ENCODE measurements at places on chromosomes 12 and 14.

- DNase-seq, result peak; percentile 35
Observed at GRCh38 chr14:99606359-99606758, 2.4 kb upstream of the CCDC85C start.

GRCh38 chr12:45575823-45576475 lies 153.6 kb upstream of the ARID2 start:
- no peak for DNase-seq

GRCh38 chr12:53227836-53228235 lies 4.2 kb downstream of the RARG start:
- DNase-seq, result no peak

DNA sequence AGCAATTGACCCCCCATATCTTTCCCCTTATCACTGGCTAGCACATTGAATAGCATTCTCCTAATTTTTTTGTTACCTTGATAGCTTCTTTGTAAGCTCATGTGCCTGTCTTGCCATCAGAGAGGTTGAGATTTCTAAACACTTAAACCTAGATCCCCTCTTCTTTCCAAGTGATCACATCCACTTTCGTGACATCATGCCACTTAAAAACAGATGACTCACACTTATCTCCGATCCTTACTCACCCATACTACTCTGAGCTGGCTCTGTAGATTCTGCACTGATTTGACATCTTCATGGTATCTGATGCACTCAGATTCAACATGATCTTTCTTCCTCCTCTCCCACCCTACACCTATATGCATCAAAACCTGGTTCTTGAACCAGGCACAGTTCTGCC lies 10.5 kb downstream of the GPR137C start:
- no peak for DNase-seq

DNA sequence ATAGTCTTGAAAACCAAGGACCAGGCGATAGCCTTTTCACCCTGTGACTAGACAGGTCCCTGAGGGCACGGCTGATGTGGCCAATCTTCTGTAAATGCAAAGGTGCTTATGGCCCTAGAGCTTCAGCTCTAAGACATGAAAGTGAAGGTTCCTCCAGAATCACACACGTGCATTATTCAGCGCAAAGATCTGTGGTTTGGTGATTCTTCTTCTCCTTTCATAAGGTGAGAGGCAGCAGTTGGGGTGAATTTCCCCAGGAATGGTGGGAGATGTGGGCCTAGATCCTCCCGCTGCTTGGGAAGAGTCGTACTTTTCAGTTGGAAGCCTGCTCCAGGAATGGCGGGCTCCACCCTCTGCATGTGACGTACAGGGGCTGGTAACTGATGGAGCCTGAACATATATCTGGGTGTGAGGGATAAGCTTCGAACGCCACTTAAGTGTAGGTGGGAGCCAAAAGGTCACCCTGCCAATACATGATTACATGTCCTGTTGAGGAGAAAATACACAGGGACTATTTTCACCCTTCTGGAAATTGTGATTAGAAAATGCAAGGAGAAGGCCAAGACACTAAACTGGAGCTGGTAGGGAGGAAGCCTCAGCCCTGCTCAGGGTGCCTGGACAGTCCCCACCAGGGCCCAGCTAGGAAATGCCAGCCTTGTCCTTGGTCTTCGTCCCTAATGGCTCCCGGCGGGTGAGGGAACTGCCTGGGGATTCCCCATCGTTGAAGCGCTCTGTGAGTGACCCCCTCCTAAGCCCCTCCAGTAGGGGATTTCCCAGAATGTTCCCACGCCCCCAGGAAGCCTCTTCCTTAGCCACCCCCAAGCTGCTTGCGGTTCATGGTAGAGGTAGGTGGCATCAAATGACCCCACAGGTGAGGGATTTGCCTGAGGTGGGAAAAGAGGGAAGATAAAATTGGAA lies 17.6 kb downstream of the BATF start:
- DNase-seq, result peak; percentile 79

GRCh38 chr14:103594265-103594664 lies 31.5 kb downstream of the COA8 start:
- no peak for DNase-seq

- DNase-seq, result no peak
Observed at GRCh38 chr12:104355630-104356029, 52.1 kb downstream of the EID3 start.

DNA sequence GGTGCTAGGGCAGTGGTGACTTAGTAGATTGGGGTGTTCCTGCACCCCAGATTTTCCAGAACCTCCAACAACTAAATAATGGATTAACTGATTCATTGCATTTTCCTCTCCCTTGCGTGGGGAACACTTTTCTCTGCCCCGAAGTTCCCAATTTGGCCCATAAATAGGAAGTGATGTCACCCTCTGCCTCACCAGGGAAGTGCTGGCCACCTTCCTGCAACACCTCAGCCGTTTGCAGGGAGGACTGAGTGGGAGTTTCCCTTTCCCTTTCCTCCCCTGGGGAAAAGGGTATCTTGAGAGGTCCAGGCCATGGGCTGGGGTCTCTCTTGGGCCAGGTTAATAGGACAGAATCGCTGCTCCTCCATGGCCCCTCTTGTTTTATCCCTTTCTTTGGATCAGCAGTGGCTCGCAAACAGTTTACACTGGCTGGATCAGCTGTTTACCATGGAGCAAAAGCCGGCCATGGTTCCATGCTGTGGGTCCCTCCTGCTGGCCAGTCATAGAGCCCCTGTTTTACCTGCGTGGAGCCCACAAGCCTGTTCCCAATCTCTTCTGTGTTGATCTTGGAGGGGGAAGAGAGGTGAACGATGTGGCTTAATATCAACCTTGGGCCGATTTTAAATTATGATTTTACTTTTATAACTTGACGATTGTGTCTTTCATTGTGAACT lies 91.6 kb upstream of the VRK1 start:
- no peak for DNase-seq

DNA sequence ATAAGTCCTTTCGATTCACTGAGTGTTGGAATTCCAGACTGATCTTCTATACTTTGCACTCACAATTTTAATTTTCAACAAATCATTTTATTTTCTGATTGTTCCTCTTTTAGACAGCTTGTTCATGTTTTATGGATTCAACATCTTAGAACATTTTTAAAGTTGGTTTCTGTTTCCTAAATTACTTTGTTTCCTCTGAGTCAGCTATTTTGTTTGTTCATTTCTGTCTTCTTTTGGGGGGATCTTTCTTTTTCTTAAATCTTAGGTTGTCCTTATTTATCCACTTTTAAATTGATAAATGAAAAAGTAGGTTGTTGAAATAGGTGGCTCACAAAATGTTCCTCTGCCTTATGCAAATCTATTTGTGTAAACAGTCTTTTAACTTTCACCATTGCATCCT lies 160.0 kb downstream of the GALC start:
- no peak for DNase-seq

GRCh38 chr12:28253161-28253641 lies 62.9 kb downstream of the CCDC91 start:
- DNase-seq, result no peak

GRCh38 chr14:89029961-89030694 lies 205.7 kb downstream of the TTC8 start:
- DNase-seq, result no peak

GRCh38 chr14:77338302-77338701 lies 17.5 kb downstream of the GSTZ1 start:
- DNase-seq, result no peak

DNA sequence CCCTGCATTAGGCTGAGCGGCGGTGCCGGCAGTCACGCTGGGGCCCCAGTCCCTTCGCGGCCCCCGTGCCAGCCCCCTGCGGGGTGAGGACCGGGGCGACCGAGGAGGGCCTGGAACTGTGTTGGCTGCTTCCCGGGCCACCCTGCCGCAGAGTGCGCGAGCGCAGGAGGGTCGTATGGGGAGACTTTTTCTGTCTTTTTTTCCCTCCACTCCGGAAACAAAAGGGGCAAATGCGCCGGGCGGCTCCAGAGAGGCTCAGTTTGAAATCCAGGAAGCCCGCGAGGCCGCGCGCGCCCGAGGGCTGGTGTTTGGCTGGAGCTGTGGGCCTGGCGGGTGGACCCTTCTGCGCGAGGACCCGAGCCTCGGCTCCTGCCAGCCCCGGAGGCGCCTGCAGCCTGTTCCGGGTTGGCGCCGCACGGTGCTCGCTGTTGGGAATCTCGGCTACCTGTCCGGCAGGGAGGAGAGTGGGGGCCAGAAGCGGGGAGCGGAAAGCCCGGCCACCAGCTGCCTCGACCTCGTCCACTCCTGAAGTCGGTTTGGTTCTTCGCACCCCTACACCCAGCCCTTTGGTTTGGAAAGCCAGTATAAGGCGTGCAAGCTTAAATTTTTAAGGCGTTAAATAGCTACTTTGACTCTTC lies 638 bp downstream of the PLEKHG3 start:
- peak; percentile 16 for DNase-seq

DNA sequence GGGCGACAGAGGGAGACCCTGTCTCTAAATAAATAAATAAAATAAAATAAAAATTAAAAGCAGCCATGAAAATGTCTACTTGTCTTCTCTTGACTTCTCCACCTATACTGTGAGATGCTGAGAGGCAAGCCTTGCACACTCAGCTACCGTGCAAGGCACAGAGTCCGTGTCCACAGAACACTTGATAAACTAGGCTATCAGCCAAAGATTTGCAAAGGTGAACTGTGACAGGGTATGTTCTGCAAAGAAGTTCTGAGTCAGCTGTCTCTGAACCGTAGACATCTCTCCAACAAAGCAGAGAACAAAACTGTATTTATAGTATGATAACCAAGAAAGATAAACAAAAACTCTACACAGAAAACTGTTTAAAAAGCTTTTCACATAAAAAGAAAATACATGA lies 35.5 kb downstream of the STXBP6 start:
- DNase-seq, result no peak

DNA sequence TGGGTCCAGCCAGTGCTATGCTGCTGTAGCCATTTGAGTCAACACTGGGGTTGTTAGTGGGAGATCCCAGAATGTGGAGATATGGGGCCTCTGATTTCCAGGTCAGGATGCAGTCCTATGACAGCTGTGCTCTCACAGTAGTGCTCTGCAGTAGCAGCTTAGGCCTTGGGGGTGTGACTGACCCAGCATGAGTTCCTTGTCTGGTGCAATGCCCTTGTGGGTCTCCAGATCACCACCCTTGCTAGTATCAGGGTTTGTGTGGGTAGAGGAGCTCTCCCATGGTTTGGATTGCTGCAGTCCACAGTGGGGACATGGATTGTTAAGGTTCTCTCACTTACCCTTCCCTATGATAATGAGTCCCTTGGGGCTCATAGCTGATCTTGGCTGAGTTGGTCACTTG lies 113.7 kb downstream of the RAD51B start:
- no peak for DNase-seq

GRCh38 chr14:100586403-100587085 lies 673 bp downstream of the BEGAIN start:
- DNase-seq, result peak; percentile 30

GRCh38 chr14:75510547-75510946 lies 11.7 kb upstream of the BATF start:
- no peak for DNase-seq

DNA sequence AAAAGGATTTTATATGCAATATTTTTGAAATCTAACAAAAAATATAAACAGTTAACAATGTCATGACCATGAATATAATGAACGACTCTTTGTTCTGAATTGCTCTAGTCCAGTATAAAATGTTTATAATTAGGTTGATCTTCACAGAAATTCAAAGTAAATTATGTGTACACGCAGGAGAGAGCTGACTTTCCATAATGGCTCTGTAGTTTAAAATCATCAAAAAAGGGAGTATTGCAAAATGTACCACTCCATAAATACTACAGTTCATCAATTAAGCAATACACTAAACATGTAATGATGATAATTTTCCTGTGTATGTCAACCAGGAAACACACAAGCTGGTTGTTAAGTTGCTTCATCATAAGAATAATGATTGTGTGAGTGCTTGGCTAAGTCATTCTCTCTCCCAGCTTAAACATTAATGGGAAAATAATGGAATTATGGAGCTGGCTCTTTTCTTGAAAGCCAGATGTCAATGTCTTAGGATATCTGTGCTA lies 189.5 kb upstream of the PLEKHG7 start:
- DNase-seq, result no peak

DNA sequence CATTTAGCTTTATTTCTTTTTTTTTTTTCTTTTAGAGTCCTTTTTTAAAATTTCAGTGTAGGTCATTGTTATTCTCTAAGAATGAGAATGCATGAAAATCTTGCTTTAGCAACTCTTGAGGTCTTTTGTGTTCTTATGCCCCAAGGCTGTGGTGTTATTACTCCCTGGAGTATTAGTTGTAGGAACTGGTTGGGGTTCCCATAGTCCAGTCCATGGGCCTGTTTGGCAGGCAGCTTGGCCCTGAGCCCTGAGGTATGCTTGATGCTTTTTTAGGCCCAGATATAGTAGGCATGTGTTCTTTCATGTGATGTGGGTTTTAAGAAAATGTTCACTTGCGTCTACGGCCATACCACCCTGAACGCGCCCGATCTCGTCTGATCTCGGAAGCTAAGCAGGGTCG lies 1.6 kb downstream of the FAM234B start:
- DNase-seq, result no peak

DNA sequence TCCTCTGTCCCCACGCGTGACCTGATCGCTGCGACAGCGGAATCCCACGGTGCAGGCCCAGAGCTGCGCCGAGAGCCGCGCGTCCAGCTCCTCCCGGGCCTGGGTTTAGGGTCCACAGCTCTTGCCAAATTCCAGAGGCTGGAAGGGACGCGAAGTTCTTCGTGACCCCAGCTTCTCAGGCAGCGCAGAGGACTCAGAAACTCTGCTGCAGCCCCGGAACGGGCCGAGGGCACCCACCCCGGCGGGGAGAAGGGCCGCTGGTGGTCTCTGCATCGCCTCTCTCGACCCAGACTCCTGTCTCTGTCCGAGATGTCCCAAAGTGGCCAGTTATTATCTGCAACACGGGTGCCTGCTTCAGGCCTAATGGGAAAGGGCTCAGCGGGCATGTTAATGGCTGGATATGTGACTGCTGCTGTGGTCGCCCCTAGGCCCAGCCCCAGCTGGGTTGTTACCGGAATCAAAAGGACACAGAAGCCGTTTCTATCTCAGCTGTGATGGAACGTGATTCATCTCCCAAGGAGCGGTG lies 236.4 kb downstream of the VRK1 start:
- DNase-seq, result no peak

- DNase-seq, result no peak
Observed at GRCh38 chr14:71582705-71583104, 349.5 kb upstream of the RGS6 start.

DNA sequence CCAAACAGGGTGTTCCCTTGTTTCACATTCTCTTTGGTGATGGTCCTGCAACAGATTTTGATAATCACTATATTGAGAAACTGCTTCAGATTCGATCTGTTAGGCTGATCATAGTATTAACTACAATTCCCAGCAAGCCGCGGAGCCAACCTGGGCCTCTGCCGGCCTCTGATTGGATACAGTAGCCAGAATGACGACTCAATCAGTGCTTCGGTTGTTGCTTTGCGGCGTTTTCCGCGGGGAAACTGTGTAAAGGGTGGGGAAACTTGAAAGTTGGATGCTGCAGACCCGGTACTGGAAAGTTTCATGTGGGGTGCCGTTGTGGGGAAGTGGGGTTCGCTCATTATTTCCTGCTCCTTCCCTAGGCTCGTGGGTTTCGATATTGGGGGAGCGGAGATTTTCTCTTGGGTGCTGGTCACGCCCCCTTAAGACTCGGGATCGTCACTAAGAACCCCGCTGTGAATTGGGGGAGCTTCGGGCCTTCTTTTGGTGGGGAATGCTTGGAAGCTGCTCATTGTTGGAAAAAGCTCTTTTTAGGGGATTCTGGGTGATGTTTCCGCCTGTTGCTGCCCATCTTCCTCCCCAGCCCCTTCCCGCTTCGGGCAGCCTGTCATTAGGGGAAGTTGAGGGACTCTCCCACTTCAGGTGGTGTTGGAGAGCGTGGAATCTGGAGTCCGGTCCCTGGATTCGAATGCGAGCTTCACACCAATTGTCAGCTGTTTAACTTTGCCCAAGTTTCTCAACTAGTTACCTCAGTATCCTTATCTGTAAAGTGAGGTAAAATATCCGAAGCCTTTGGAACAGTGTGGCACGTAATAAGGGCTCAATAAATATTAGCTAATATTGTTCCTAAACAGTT lies at the start of gene RAD51B:
Gene RAD51B (plus strand): TSS at position 217 of the 859 bp plus-strand sequence.
- peak; percentile 88 for DNase-seq

All from K562 (cell line).